Type B pancreatic cell (in vitro differentiated cells): ENCODE measurements at places on chromosomes 11 and 22. TPM values are rescaled to one million over a fixed set of nuclear protein-coding genes. Genes with fewer than 3 reads are reported as not detected.

DNA sequence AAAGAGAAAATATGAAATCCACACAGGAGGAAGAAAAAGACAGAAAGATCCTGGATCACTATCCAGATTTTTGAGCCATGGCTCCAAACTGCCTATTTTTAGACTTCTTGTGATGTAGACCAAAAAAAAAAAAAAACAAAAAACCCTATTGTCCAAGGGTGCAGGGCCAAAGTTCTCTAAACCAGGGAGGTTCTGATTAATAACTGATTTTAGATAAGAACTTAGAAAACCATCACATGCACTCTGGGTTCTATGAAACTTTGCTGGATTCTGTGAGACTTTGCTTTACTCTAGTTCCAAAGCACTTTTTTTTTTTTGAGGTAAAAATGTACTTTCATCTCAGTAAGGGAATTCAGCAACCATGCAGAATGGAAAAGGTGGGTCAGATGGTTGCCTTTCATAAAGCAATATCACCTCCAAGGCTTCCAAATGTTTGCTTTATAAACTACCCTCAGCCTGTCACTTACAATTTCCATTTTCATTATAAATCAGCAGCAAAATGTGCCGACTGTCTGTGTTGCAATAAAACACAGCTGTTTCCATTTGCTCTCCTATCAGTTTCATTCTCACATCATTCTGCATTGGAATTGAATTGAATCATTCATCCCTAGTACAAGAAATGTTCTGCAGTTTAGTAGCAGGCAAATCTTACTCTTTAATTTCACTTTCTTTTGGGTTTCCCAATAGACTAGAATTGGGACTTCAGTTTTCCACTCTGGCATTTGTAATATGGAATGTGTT, 1584.3 kb upstream of the RAG2 start:
- no peaks in the 10 kb centered on the region for H3K36me3 ChIP-seq
- no peak overlapping the region for H3K27ac ChIP-seq
- DNase-seq, result no peak
- no peaks in the 10 kb centered on the region for H3K4me1 ChIP-seq
- H3K27me3 ChIP-seq, result no peaks in the 10 kb centered on the region

DNA sequence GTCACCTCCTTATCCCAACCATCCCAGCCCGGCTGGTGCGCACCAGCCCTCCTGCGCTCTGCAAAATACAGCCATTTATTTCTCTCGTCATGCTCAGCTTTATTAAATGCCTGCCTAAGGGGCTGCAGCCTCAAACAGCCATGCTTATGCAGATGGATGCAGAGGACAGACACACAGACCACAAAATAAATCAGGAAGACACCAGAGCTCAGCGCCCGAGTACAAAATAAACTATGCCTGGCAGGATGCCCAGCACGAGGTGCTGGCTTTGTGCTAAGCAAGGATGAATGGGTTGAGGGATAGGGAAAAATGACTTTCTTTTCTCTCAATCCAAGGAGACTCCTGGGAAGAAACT, 70.5 kb downstream of the RPUSD4 start:
- H3K27me3 ChIP-seq, result no peaks in the 10 kb centered on the region
- no peaks in the 10 kb centered on the region for H3K36me3 ChIP-seq
- peaks cover 44% of the 10 kb centered on the region for H3K4me1 ChIP-seq
- peak overlapping the region; percentile 26 for H3K27ac ChIP-seq

- no peak overlapping the region for H3K27ac ChIP-seq
- H3K4me1 ChIP-seq, result peaks cover 7% of the 10 kb centered on the region
- H3K36me3 ChIP-seq, result no peaks in the 10 kb centered on the region
- peaks cover 32% of the 10 kb centered on the region for H3K27me3 ChIP-seq
Observed at GRCh38 chr11:75142714-75143419, 8.0 kb upstream of the SLCO2B1 start.

DNA sequence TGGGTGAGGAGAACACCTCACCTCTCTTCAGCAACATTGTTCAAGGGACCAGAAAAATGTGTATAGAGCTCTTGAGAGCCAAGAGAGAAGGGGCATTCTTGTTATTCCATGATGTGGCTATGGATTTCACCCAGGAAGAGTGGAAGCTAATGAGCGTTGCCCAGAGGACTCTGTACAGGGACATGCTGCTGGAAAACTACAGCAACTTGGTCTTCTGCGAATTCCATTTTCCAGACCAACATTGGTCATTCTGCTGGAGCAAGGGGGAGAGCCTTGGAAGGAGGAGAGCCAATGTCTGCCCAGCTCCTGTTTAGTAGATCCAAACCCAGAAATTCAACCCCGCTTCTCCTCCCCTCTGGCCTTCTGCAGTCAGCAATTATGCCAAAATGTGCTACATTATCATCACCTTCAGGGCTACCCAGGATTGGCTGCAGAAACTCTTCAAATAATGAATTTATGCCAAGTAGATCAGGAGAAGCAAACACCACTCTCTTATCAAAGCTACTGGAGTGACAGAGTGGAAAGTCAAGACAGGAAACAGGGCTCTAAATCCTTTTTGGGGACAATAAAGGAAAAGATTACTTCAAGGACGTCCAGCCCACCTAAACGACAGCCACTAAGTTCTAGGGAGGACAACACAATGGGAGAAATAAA, 707.5 kb upstream of the LUZP2 start:
- H3K4me1 ChIP-seq, result peaks cover 4% of the 10 kb centered on the region
- no peak overlapping the region for H3K4me3 ChIP-seq
- DNase-seq, result no peak
- no peaks in the 10 kb centered on the region for H3K27me3 ChIP-seq

Gene MAJIN
- total RNA-seq, result not detected in 2 replicates

GRCh38 chr11:120182372-120182771, 28.5 kb upstream of the OAF start:
- no peaks in the 10 kb centered on the region for H3K36me3 ChIP-seq
- H3K4me3 ChIP-seq, result peak overlapping the region; percentile 52
- H3K27ac ChIP-seq, result peak overlapping the region; percentile 33
- peaks cover 10% of the 10 kb centered on the region for H3K27me3 ChIP-seq
- peaks cover 67% of the 10 kb centered on the region for H3K4me1 ChIP-seq

GRCh38 chr22:41445129-41446056, 1.2 kb downstream of the TOB2 start:
- DNase-seq, result no peak
- peaks cover 26% of the 10 kb centered on the region for H3K4me1 ChIP-seq
- no peaks in the 10 kb centered on the region for H3K27me3 ChIP-seq
- H3K4me3 ChIP-seq, result peak overlapping the region; percentile 100
- H3K27ac ChIP-seq, result peak overlapping the region; percentile 100

GRCh38 chr11:62395885-62396551, 22.8 kb upstream of the SCGB1A1 start:
- H3K36me3 ChIP-seq, result no peaks in the 10 kb centered on the region
- H3K4me3 ChIP-seq, result peak overlapping the region; percentile 9
- DNase-seq, result no peak

DNA sequence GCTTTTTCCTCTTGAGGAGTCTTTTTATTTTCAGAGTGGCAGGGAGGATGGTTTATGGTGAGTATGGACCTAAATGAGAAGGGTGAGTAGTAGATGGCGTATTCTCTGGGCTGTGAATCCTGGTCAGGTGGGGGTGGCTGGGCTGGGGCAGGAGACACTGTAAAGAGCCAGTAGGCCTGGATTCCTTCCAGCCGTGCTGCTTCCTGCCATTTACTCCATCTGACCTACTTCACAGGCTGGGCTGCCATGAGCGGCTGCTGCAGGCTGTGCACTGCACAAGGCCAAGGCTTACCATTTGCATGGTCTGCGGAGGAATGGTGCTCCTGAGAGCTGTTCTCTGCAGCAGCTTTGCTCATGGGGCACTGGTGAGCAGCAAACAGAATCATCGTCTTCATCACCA, 297.6 kb downstream of the KIRREL3 start:
- H3K36me3 ChIP-seq, result no peaks in the 10 kb centered on the region
- H3K4me1 ChIP-seq, result peaks cover 29% of the 10 kb centered on the region
- no peak for DNase-seq
- H3K4me3 ChIP-seq, result peak overlapping the region; percentile 26
- peaks cover 10% of the 10 kb centered on the region for H3K27me3 ChIP-seq

- no peaks in the 10 kb centered on the region for H3K36me3 ChIP-seq
- no peak overlapping the region for H3K27ac ChIP-seq
- H3K27me3 ChIP-seq, result no peaks in the 10 kb centered on the region
- H3K4me1 ChIP-seq, result peaks cover 35% of the 10 kb centered on the region
- no peak overlapping the region for H3K4me3 ChIP-seq
Observed at GRCh38 chr11:37450613-37451012, 852.6 kb upstream of the RAG2 start.

- no peak for DNase-seq
- peaks cover 3% of the 10 kb centered on the region for H3K36me3 ChIP-seq
- H3K27ac ChIP-seq, result no peak overlapping the region
- H3K4me1 ChIP-seq, result peaks cover 15% of the 10 kb centered on the region
Observed at GRCh38 chr11:71431271-71431670, 16.9 kb downstream of the DHCR7 start.

- H3K27me3 ChIP-seq, result peaks cover 5% of the 10 kb centered on the region
- H3K4me1 ChIP-seq, result peaks cover 51% of the 10 kb centered on the region
- H3K27ac ChIP-seq, result peak overlapping the region; percentile 99
- no peak for DNase-seq
- peaks cover 7% of the 10 kb centered on the region for H3K36me3 ChIP-seq
- H3K4me3 ChIP-seq, result peak overlapping the region; percentile 80
Observed at GRCh38 chr11:65417702-65418430, 4.7 kb upstream of the NEAT1 start.

GRCh38 chr11:120211522-120212258, 858 bp downstream of the OAF start:
- peak overlapping the region; percentile 99 for H3K4me3 ChIP-seq
- H3K27ac ChIP-seq, result peak overlapping the region; percentile 89
- H3K27me3 ChIP-seq, result peaks cover 54% of the 10 kb centered on the region
- peaks cover 55% of the 10 kb centered on the region for H3K4me1 ChIP-seq

DNA sequence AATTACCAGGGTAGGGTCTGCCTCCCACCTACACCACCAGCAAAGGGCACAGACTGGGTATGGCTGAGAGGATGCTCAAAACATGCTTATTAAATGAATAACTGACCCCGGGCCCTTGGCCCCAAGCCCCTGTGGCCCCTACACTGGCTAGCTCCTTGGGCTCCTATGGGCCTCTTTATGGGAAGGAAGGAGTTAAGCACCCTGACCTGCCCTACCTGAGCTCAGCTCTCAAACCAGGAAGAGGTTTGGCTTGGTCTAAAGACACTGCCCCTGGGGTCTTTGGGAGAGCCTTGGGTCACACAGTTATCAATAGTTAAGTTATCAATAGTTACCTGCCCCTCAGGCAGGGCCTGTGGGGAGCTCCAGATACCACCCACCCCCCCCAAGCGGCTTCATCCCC, 1.2 kb downstream of the USH1C start:
- no peak overlapping the region for H3K27ac ChIP-seq
- peaks cover 36% of the 10 kb centered on the region for H3K27me3 ChIP-seq
- no peaks in the 10 kb centered on the region for H3K36me3 ChIP-seq
- DNase-seq, result no peak
- peak overlapping the region; percentile 71 for H3K4me3 ChIP-seq

DNA sequence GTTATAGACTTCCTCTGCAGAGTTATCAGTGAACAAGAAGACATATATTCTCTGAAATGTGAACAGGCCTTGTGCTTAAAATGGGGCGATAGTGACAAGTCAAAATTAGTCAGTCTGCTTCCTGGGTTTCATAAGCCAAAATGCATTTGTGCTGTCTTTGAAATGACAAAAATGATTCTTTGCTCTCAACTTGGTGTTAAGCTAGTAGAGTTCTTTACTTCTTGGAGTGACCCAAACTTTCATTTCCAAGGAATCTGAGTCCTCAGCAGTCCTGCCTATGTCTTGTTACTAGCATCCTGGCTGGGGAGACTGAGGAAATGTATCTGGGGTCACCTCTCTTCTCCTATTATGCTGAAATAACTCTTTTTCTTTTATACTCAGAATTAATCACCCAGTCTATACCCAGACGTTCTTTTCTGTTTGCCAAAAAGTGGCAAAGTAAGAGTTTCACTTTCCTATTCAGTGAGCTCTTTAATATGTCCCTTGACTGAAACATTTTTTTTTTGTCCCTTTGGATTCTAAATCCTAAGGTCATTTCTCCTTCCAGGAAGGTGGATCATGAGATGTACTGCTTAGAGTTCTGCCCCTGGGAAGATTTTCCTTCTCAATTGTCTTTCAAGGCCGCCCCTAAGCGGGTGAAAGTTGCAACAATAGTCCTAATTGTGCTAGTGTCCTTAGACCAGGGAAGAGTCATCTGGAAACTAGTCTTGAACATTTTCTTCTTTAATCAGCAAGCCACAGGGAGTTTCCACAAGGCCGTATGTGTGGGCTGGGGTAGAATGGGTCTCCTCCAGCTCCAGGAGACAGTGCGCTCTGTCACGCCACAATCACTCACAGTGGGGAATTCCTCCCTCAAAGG, 53.0 kb upstream of the RDX start:
- H3K27me3 ChIP-seq, result no peaks in the 10 kb centered on the region
- no peak overlapping the region for H3K4me3 ChIP-seq
- DNase-seq, result no peak
- no peak overlapping the region for H3K27ac ChIP-seq
- H3K4me1 ChIP-seq, result no peaks in the 10 kb centered on the region
- no peaks in the 10 kb centered on the region for H3K36me3 ChIP-seq

GRCh38 chr22:44063462-44064371, 39.6 kb downstream of the PARVB start:
- peaks cover 9% of the 10 kb centered on the region for H3K4me1 ChIP-seq
- no peaks in the 10 kb centered on the region for H3K27me3 ChIP-seq

DNA sequence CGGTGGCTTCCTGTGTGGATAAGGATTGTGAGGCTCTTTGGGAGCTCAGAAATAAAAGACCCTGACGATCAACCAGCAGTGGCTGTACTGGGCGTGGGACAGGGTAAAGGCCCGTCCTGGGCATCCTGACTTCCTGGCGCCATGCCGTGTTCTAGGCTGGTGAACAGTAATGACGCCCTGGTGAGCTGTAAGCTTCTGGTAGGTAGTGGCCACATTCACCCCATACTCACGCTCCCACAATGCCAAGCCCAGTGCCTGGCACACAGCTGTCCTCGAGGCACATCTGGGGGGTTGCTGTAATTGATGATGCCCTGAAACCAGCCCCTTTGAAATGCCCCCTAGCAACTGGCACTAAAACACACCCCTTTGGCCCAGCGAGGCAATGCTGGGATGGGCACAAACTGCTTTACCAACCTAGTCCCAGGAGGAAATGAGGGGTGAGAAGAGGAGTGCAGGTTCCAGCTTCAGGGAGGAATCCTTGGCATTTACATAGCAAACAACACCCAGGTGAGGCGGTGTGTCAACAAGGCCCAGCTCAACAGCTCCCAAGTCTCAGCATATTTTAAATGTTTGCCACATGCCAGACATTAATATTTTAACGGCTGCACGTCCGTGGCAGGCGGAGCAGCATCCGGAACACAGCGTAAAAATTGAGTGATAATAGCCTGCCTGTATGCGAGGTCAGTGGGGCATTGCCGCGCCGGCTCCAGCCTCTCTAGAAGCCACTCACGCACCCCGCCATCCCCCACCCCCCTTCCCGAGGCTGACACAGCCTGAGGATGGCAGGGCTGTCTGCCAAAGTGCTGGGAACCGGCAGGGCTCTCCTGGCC, 79.3 kb downstream of the DSCAML1 start:
- peak overlapping the region; percentile 62 for H3K4me3 ChIP-seq
- DNase-seq, result no peak
- peaks cover 12% of the 10 kb centered on the region for H3K27me3 ChIP-seq
- H3K36me3 ChIP-seq, result no peaks in the 10 kb centered on the region
- H3K27ac ChIP-seq, result peak overlapping the region; percentile 87

GRCh38 chr22:23104187-23104971, 34.1 kb downstream of the GNAZ start:
- DNase-seq, result no peak
- H3K27me3 ChIP-seq, result no peaks in the 10 kb centered on the region
- no peaks in the 10 kb centered on the region for H3K4me1 ChIP-seq
- no peak overlapping the region for H3K4me3 ChIP-seq
- no peaks in the 10 kb centered on the region for H3K36me3 ChIP-seq
- no peak overlapping the region for H3K27ac ChIP-seq
